ENCODE measurements at places on chromosomes 3 and 15.

- DNase-seq = no peak
Measured at GRCh38 chr3:34150992-34151391, 352.6 kb downstream of the PDCD6IP start.

DNA sequence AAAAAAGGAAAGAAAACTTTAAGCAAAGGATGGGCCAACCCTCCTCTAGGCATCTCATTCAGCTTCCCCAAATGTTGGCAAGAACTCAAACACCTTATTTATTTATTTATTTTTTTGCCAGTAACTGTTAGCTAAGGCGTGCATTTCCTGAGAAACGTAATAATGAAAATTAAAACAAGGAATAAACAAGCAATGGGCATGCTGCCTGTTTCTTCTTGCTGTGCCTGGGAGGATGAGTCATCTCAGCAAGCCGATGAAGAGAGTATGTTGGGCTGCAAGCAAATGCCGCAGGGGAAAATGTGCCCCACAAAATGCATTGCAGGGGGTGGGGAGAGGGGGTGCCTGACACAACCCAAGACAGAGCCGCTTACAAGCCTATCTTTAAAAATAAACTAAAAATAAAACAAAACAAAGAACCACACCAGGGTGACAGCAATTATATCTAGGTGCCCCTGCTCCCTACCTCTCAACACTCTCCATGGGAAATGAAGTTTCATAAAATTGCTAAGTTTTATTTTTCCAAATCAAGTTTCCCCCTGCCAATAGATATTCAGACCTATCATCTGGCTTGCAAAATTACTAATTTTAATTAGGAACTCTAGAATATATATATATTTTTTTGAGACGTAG is 40.3 kb downstream of the EIF4E3 start:
- peak; percentile 87 for DNase-seq

GRCh38 chr3:5057272-5057671 is 64.8 kb upstream of the ARL8B start:
- no peak for DNase-seq

DNA sequence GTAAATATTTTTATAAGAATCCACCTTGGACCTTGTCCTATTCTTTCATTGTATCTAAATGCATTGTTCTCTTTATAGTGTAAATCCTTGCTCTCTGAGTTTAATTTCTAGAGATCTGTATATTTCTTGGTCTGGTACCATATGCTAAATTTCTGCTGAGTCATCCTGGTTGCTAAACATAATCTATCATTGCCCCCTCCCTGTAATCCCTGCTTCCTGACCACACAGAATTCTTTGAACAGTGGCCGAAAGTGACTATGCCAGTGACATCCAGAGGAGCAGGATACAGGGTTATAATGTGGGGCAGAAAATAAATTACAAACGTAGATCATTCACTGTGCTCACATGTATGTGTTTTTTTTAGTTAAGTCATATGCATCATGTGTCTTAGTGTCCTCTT is 143.1 kb downstream of the DIPK2A start:
- peak; percentile 12 for DNase-seq

DNA sequence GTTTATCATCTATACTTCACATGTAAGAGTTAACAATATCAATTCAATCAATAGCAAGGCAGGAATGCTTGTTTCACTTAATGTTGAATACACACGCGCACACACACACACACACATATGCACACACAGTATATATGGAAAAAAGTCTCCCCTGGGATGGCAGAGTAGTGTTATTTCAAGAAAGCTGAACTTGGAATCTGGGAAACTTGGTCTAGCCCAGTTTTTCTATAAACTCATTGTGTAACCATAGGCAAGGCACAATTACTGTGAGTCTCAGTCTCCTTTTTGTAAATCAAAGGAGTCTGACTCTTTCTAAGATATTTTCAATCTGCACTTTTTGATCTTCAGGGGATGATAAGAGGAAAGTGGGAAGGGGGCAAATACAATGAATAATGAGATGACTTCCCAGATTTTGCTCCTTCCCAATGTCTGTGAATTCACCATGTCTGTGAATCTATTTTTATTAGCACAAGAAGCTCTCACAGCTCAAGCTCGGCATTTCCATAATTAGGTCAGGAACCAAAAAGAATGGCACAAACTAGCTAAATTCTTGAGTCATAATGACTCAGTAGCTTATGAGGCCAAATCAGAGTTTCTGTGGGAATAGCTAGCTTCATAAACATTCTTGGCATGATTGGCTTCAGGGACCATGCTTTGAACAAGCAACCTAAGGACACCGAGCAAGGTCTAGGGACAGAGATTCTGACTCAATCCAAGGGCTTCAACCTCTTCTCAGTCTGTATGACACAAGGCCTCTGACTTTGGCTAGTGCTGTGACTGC is 227.4 kb upstream of the DCBLD2 start:
- DNase-seq = peak; percentile 97

DNA sequence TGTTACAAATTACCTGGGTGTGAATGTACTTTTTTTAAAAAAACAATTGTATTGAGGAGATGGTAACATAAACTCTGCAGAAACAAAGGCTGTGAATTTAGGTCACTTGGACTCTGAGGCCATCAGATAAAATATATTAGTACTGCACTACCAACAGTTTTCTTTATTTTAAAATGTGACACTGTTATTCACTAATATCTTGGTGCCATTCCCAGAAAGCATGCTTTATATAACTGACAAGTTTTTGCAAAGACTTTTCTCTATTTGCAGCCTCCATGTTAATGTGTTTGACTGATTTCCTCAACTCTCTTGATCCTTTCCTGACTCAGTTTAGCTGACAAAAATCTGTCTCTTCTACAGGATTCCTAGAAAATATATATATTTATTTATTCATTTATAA is 26.5 kb upstream of the ACTL6A start:
- DNase-seq = no peak

- no peak for DNase-seq
Measured at GRCh38 chr3:60517134-60517533, 734.1 kb downstream of the FHIT start.

DNA sequence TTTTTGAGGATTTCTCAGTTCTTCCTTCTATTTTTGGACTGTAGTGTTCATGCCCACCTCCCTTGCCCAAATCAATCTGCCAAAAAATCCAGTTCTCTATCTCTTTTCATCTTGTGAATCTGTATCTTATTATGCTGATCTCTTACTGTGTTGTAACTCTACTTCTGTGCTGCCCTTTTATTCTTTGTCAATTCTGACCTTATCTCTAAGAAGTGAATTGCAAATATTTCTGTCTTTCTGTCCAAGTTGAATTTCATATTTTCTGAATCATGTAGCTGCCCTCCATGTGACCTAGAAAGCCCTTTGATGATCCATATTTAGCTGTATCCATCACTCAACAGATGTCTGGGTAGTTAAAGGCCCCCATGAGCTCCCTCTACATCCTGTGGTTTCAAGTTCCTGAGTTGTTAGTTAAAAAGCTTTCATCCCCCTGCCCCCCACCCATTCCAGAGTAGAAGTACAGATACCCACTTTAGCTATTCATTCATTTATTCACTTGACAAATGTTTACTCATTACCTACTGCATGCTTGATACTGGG is 33.6 kb upstream of the ETV5 start:
- peak; percentile 36 for DNase-seq

DNA sequence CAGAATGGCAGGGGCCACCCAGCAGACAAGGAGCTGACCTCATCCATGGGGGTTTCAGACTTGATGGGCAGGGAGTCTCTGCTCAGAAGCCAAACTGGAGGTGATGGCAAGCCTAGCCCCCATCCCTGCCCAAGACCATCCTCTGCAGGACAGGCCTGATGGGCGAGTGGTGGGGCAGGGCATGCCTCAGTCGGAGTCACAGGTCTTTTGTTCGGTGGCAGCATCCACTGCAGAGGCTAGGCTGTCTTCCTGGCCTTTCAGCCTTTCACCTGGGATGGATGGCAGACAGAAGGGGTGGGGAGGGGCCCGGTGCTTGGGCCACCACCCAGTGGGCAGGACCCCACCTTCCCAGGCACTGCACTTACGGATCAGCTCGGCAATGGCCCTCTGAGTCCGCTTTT is 44.4 kb downstream of the PTH1R start:
- no peak for DNase-seq

DNA sequence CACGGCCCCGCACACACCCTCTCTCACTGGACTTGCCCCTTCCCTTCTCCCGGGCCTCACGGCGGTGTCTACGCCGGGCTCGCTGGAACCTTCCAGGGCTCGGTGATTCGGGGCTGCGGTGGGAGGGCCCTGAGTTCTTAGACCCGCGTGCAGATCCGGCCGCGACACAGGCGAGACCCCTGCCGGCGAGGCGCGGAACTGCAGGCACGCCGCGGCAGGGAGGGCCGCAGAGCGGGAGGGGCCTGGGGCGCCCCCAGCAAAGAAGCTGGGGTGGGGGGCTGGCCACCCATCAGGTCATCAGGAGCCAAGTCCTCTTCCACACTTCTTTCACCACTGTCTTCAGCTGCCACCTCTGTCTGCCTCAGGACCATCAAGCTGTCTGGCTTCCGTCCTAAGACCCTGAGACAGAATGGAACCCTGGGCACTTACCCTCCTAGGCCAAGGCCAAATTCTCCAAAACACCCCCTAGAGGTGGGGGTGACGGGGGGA is 164.5 kb downstream of the XXYLT1 start:
- DNase-seq = peak; percentile 75

GRCh38 chr15:90192961-90193786 is 8.0 kb upstream of the SEMA4B start:
- no peak for DNase-seq

DNA sequence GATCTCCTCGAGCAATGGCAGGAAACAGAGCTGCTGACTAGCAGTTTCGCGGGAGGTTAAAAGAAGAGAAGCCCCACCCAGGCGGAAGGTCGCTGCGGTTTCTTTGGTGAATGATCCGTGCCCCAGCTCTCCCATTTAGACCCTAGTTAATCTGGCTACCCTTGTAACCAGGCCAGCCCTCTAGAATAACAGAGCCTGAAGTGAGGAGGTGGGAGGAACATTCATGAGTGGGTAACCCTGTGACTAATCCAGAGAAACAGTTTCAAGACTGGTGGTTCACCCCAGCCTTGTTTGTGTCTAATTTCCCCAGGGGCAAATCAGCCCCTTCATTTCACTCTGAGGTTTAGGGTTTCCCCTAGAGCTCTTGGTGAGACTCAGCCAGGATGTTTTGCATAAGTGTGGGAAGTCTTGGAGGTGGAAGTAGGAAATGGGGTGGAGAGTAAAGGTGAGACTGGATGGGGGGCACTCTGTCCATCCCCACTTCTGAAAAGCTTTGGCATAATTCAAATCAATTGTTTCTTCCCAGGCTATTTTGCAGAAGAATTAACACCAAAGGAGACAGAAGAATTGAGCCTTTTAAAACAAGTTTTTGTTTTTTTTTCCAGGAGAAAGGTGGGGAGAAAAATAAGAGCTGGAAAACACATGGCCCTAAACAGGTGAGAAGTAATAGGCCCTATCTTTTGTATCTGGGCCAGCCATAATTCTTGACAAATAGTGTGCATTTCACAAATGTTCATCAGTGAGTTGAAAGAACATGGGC is 303.1 kb downstream of the RPLP1 start:
- peak; percentile 28 for DNase-seq

DNA sequence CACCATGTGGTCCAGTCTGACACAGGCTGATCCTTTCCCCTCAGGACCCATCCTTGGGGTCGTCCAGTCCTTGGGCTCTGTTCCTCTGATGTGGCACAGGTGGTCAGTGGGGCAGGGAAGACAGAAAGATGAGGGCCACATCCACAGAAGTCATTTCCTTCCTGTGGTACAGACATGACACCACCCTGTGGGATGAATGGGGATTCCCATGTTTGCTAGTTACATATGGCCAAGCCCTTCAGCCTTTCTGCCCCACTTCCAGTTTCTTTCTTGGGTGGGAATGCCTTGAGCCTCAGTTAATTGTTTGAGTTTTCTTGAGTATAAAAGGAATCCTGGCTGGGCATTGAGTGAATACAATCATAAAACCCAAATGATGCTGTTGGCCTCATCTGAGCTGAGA is 284.7 kb upstream of the CTDSPL start:
- no peak for DNase-seq

DNA sequence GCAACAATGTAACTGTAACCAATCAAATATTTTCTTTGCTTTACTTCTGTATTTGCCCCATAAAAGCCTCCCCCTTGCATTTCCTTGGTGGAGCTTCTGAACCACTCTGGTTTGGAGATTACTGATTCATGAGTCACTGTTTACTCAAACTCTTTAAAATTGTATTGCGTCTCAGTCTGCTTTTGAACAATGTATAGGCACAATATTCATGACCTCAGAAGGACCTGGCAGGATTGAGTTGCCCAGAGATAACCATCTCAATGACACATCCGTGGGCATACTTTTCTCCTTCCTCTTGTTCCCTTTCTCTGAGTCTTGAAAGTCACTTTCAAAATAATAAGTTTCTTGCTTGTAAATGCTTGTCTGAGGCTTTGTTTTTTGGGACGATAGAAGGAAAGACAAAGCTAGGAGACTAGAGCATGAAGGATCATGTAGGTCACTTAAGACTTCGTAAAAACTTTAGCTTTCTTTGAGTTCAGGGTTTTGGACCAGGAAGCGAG is 57.1 kb upstream of the POU1F1 start:
- peak; percentile 86 for DNase-seq

DNA sequence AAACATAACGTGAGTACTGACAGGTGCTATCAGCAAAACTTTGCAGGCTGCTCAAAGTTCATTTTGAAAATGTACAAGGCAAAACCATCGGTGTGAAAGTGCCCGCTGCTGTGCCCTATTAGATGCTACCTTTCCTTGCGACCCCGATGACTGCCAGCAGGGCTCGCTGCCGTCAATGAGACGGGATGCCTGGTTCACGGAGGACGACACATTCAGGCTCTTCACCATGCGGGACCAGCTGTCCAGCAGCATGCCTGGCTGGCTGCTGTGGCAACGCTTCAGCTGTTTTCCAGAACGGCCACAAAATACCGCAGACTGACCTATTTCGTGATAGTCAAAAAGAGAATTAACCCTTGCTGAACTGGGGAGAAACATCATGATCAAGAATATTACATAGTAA is 92.7 kb upstream of the OCA2 start:
- peak; percentile 87 for DNase-seq

- no peak for DNase-seq
Measured at GRCh38 chr3:111726788-111727305, 131.7 kb upstream of the ZBED2 start.

DNA sequence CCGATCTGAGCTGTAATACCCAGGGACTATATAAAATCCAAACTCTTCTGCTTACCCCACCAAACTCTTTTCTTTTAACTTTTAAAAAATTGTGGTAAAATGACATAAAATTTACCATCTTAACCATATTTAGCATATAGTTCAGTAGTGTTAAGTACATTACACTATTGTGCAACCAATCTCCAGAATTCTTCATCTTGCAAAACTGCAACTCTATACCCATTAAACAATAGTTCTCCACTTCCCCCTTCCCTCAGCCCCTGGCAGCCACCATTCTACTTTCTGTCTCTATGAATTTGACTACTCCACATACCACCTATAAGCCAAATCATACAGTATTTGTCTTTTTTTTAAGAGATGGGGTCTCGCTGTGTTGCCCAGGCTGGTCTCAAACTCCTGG is 38.7 kb downstream of the SENP8 start:
- DNase-seq = no peak

Measured in choroid plexus epithelial cell (primary cell).